T-helper 22 cell (primary cell): ENCODE measurements at places on chromosomes 7 and 10.

DNA sequence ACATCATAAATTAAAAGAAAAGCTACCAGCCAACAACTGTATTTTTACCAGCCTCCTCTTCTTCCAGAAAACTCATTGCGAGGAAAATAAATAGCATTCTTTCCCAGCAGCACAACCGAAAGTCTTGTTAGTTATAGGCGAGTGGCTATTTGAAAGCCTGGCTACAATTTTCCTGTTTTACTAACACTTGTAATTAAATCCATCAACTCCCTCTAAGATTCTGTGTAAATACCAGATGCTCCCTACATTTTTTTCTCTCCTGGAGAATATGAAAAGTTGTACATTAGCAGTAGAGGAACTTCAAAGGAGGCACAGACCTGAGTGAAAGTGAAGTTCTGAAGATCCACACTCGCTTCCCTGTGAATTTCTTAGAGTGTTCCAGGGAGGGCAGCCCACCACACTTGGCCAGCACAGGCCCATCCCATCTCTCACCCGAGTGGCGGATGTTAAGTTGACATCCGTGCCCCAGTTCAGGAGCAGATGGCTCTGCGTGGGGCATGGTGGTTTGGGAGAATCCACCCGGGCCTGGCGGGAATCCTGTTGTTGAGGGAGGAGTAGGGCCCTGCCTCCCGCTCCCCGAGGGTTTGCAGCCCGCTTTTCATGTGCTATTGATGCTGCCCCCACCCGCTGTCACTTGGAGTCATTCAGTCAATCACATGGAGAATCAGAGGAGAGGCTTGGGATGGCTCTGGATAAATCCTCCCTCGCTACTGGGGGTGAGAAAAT, 451.0 kb upstream of the GALNT17 start:
- DNase-seq = no peak

DNA sequence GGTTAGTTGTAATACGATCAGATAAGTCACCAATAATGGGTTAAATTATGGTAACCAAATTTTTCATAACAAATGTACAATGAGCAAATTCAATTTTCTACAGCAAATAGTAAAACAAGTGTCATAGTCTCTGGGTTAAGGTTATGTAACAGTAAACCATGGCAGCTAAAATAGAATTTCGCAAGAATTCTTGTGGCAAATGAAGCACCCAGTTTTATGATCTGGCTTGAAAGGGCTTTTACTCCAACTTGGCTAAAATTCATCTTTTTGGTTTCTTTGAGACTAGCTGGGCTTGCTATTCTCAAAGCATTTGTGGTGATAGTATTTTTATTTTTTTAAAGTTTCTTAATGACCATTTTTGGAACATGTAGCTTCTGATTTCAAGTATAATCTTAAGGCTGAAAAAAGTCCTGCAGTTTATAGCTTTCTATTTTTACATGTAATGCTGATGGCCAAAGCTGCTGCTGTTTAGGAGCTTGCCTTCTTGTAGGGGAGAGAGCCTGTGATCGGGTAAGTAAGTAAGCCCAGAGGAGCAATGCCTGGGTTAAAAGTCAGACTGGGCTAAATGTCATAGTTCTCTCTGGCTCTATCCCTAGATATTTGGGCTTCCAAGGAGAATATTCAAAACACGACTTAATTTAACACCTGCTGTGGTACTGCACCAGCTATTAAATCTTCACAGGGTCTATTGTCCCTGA, 55.5 kb upstream of the SYPL1 start:
- DNase-seq = no peak

- no peak for DNase-seq
Measured at GRCh38 chr10:101011517-101012423, 12.2 kb downstream of the LZTS2 start.

DNA sequence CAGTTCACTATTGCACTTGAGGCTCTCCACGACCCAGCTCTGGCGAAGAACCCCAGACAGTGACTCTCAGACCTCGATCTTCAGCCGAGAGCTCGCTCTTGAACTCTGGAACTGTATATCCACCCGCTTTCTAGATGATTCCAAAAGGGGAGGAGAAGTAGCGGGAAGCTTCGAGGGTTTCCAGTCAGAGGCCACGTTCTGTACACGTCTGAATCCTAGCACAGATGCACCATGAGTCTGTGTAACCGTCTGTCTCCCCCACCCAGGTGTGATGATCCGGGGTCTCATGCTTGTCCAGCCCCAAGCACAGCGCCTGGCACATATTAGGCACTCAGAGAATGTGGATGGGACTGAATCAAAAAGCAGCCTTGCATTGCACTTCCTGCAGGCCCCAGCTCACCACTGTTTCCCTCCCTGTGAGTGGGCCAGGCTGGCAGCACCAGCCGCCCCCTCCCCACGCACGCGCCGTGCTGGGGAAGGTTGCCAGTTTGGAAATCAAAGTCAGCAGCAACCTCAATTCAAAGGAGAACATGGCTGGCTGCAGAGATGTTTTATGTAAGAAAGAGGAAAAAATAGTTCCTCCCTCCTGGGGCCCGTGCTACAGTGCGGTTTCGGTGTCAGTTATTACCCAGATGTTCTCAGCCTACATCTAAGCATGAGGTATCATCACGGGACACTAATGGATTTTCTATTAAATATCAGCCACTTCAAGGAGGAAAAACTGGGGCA, 5.7 kb downstream of the GRID2IP start:
- no peak for DNase-seq

- DNase-seq = no peak
Measured at GRCh38 chr10:129710510-129710847, 243.4 kb downstream of the MGMT start.

DNA sequence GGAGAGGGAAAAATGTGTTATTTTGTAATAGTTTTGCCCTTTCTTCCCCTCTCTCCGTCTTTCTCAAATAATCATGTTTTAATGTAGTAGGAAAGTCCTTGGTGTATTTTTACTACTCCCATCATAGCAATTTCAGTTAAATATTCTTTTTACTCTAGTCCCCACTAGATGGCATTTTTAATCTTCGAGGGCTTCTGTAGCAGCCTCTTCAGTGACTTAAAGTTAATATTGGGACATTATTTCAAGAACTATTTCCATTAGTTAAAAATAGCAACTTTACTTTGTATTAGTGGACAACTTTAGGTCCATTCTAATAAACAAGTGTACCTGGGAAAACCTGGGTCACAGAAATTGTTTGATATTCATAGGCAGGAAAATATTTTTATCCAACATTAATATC, 23.0 kb downstream of the EDRF1 start:
- no peak for DNase-seq

DNA sequence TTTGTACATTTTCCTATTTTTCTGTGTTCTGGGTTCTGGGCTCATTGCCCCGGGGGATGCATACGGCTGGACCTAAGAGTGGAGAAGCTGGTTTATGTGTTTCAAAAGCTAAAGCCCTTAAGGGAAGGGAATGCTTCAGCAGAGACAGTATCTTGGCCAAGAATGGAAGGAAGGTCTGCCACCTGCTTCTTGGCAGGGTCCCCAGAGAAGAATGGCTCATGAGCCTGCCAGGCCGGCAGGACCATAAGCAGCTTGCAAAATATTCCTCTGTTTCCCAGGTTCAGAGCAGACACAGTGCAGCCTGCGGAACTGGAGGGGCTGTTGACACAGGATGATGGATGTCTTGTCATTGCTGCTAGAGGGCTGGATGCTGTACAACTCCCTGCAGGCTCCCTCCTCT, 7.8 kb upstream of the ABHD11 start:
- no peak for DNase-seq

GRCh38 chr7:157825325-157825724, 488.5 kb downstream of the DNAJB6 start:
- DNase-seq = no peak

DNA sequence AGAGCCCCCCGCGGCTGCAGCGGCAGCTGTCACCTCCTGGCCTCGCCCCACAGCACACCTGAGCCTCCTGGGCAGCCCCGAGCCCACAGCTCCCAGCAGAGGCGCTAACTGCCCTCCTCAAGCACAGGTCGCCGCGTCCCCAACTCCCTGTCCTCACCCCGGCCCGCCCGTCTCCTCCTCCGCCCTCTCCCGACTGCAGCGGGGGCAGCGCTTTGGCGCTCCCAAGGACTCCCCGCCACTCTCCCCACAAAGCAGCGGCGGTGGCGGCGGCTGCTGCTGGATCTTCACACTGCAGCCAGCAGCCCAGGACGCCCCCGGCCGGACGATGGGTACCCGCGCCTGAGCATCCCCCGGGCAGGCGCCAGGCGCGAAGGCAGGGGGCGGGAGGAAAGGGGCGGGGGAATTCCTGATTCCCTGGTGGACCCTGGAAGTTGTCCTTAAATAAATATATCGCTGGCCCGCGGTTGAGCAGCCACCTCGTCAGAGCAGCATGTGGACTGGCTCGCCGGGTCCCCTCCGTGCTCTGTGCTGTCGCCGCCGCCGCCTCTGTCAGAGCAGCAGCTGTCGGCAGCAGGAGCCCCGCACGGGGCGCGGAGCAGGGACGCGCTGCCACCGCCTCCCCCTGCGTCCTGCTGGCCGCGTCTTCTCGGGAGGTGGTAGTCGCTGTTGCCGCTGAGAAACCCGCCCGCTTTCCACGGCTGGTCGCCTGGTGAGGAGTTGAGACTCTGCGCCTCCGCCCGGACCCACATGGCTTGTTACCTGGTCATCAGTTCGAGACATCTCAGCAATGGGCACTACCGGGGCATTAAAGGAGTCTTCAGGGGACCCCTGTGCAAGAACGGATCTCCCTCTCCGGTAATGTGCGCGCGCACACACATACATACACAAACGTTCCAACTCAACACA, at the start of gene ZNF804B:
ZNF804B (plus strand) TSS at position 471 of the 906 bp plus-strand sequence; CDS start at position 748, 277 bp downstream.
- no peak for DNase-seq

- DNase-seq = no peak
Measured at GRCh38 chr7:55240418-55241142, 124.6 kb upstream of the LANCL2 start.

GRCh38 chr10:74836877-74837276, 10.5 kb downstream of the KAT6B start:
- DNase-seq = no peak

GRCh38 chr7:77426052-77426404, 9.9 kb upstream of the GSAP start:
- no peak for DNase-seq

DNA sequence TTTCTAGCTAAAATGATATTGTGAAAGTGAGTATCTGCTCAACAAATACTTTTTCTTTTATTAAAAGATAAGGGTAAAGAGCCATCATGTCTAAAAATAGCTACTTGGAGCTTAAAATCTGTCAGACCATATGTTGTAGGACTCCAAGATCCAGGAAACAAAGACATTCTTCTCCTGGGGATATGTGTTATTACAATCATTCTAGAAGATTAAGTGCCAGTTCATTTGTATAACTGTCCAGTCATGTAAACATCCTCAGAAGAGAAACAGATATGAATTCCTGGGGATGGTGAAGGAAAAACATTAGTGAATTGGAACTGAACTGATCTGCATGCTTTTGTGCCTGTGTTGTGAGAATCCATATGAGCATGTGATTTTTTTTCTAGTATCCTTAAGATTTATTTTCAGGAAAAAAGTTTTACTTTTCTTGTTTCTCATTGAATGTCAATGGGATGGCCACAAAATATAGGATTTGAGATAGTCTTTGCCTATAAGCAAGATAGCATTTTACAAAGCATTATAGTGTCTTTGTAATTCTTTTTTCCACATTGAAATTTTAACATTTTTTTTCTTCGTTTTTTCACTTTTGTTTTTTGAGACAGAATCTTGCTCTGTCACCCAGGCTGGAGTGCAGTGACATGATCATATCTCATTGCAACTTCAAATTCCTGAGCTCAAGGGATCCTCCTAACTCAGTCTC, 14.4 kb upstream of the MTERF1 start:
- no peak for DNase-seq

DNA sequence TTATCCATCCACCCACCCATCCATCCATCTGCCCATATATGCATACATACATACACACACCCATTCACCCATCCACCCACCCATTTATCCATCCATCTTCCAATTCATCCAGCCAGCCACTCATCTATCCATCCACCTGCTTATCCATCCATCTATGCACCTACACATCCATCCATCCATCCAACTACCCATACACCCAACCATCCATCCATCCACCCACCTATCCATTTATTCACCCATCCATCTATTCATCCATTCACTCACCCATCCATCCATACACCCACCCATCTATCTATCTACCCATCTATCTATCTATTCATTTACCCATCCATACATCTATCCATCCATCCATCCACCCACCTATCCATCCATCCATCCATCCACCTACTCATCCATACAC, 17.3 kb downstream of the TMEM72 start:
- no peak for DNase-seq

DNA sequence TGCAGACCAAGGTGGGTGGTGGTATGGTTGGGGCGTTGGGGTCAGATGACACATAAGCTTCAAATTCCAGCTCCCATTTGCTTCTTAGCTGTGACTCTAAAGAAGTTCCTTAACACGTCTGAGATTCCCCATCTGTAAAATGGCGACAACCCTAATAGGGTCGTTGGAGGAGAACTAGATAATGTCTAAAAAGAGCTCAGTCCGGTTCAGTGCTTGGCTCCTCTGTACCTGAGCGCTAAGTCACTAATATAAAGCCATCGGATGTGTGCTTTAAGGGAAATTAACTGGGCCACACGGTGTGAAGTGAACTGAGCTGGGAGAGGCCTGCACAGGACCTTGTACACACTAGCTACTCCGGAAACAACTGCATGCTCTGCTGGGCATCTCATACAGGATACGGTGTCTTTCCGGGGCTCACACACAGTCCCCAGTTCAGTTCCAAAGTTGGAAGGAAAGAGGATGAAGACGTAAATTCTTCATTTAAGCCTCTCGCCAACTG, 476 bp upstream of the ZFYVE27 start:
- DNase-seq = no peak

DNA sequence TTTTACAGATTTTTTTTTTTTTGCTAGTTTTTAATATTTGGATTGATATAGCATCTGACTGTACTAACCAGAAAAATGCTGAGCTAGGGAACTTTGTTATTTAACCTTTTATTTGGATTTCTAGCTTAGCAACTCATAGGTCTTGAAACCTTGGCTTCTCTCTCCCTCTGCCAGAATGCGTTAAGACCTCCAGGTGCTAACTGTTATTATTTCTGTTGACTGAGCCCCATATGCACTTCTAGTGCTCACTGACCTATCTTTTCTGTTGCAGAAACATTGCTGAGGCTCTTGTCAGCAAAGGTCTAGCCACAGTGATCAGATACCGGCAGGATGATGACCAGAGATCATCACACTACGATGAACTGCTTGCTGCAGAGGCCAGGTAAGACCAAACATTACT, 143.6 kb downstream of the LRRC4 start:
- no peak for DNase-seq

- no peak for DNase-seq
Measured at GRCh38 chr7:156680281-156680680, 39.7 kb downstream of the RNF32 start.

DNA sequence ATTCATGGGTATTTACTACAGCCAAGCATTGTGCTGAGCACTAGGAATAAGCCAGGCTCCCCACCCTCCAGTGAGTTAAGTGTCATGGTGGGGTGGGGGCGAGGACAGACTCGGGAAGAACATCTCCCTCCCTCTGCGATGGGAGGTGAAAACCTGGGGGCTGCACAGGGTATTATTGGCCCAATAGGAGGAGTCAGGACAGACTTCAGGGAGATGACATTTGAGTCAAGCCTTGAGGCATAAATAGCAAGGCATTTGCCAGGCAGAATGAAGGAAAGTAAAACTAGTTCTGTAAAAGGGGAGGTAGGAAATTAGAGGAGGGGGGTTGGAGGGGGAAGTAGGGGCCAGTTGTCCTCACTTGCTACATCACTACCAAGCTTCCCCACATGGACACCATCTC, 18.9 kb downstream of the NKX2-3 start:
- DNase-seq = no peak

- no peak for DNase-seq
Measured at GRCh38 chr7:1325646-1326510, 93.2 kb downstream of the UNCX start.
